ENCODE measurements at places on chromosomes 3 and 15. TPM values are rescaled to one million over a fixed set of nuclear protein-coding genes. Genes with fewer than 3 reads are reported as not detected.
A peak's percentile ranks its signal among the peaks of the same experiment; 100 is the strongest.

PIERCE2 gene
- 0.85 TPM for total RNA-seq

HRG gene
- total RNA-seq: not detected

TRH gene
- total RNA-seq: not detected

CADPS gene
- total RNA-seq: not detected

MAP6D1 gene
- 3.0 TPM for total RNA-seq

EPHB3 gene
- total RNA-seq: under 0.01 TPM

INTS14 gene
- 48.4 TPM for total RNA-seq

- DNase-seq: no peak
These were observed 168.4 kb downstream of the LPP start for GRCh38 chr3:188322135-188322887.

DNA sequence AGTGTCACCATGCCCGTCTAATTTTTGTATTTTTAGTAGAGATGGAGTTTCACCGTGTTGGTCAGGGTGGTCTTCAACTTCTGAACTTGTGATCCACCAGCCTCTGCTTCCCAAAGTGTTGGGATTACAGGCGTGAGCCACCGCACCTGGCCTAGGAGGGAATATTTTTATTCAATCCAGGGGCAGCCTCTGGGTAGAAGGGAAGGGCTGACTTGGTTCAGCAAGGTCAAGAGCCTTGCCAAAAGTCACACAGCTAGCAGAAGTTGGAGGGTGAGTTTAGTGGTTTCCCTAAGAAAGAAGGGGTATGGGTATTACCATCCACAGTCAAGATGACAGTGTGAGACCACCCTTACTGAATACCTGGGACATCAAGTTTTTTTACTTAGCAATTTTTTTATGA lies 4.9 kb upstream of the AEN start:
- DNase-seq: no peak

GRCh38 chr3:106204160-106204868 lies 335.5 kb upstream of the CBLB start:
- DNase-seq: no peak

GRCh38 chr3:153631664-153632063 lies 469.6 kb downstream of the RAP2B start:
- no peak for DNase-seq

DNA sequence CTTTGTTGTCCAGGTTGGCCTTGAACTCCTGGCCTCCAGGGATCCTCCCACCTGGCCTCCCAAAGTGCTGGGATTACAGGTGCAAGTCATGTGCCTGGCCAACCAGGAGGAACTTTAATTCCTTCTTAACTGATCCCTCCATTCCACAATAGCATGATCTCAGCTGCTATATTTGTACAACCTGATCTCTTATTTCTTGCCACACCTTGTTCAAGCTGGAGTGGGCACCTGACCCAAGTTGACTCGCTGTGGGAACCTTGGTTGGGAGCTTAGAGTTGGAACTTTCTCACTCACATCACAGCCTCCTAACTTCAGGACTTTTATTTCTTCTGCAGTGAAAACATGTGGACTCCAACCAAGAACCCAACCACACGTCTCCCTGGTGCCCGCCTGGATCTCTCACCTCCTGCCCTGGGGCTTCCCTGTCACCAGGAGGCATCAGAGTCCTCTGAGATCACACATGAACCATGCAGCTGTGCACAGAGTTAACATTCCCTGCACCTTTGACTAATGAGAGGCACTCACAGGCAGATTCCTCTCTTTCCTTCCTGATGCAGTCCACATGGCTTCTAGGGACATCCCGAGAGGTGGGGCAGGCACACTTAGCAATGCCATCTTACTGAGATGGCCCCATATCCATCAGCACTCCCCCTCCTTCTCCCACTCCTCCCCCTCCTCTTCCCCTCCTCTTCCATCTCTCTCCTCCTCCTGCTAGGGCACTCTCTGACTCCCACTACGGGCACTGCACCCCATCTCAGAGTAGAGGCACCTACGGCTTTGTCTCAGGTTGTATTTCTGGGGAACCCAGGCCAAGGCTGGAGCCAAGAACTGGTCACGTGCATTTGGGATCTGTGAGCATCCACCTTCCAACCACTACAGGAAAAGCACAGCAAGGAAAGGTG lies 9.7 kb upstream of the CYFIP1 start:
- DNase-seq: no peak

DNA sequence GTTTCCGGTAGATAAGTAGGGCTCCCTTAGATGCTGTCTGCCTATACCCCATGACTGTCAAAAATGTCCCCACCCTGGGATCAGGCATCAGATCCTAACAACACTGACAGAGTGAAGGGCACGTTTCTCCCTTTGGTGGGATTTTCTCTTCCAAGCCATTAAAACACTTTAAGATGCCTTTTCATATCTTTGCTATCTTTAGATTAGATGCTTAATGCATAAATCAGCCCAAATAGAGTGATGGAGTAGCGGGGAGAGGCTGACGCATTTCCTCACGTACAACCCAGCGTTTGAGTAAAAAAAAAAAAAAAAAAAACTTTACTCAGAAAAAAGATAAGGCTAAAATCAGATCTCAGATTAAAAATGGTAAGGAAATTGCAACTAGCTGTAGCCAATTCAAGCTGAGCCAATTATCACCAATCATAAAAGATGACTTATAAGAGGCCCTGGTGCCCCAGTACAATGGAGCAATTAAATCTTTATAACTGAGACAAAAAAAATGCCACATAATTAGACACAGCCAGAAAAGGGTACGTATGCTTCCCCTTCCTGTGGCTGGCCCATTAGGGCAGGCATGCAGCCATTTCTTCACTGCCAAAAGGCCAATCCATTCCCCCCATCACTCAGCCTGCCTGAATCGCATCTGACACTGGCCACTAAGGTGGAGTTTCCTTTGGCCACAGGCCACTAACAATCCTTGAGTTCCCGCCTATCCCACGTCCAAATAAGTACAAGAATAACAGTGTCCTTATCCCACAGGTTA lies 45.0 kb downstream of the RFTN1 start:
- peak; percentile 68 for DNase-seq

GRCh38 chr3:9777694-9778021 lies 7.9 kb upstream of the CAMK1 start:
- no peak for DNase-seq

GRCh38 chr15:26807517-26808427 lies 34.9 kb upstream of the GABRB3 start:
- DNase-seq: no peak

- no peak for DNase-seq
These were observed 105.9 kb downstream of the MOBP start for GRCh38 chr3:39573392-39573791.

DNA sequence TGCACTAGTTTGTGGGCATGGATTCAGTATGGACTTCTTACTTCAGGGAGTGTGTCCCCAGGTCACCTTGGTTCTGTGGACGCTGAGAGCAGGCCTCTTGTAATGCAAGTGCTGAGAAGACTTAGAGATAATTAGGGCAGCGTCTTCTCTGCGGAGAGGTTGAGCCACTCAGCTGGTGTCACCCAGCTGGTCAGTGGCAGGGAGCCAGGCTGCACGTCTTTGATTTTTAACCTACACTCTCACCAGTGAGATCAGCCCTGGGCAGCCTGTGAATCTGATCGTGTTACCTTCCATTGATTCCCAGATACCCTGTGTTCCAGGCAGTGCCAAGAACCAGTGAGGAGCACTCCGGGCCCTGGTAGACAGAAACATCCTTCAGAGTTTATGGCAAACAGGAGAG lies 92.6 kb downstream of the SLCO3A1 start:
- DNase-seq: no peak

- no peak for DNase-seq
These were observed 258.6 kb downstream of the KLF13 start for GRCh38 chr15:31585240-31585639.

- DNase-seq: peak; percentile 41
These were observed 9.2 kb downstream of the EIF3J start for GRCh38 chr15:44545913-44546802.

- DNase-seq: no peak
These were observed 29.7 kb downstream of the EPHB1 start for GRCh38 chr3:134824791-134825190.

DNA sequence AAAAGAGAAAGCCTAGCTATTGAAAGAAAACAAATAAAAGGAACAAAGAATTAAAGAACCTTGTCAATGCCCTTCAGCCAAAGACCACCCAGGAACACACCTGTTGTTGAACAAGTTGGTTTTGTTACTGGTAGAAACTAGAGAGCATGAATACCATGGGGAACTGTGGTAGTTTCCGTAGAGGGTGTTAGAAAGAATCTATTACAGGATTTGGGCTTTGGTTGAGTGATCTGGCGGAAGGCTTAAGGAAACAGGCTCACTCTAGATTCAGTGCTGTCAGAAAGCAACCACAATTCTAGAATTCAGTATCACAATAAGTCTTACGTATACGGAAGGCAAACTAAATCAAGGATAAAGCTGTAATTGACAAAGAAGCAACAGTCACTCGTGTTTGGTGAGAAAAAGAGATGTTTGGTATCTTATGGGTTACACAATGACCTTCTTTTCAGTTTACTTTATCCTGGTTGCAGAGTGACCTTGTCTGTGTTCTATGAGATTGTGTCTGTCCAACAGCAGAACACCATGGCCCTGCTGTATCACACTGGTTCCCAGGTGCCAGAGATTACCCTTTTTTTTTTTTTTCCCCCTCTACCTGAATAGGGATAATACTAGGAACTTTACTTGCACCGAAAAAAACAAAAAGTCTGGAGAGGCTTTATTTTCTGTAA lies 265.9 kb downstream of the SHQ1 start:
- DNase-seq: no peak

DNA sequence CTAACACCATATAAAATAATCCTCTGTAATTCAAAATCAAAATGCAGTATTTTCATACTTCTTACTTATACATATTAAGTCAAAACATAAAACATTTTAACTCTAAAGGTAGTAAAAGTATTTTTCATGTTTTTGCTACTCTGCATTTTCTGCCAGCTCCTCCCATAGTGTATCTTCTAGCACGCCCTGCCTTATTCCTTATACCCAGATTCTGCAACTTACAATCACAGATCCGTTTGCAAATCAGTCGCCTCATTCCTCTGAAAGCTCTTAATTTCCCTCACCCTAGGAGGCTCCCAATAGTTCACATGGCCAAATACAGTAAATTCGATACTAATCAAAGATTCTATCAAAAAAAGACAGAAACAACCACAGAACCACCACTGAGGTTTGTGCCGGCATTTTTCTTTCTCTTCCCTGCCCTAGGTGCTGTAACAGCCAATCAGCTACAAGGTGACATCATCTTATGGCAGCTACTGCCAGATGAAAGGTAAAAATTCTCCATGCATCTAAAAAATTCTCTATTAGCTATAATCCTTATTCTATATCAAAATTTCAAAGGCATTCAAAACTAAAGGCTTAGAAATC lies 72.9 kb downstream of the CLASP2 start:
- peak; percentile 57 for DNase-seq

- no peak for DNase-seq
These were observed 4.7 kb upstream of the GCSAM start for GRCh38 chr3:112137781-112138180.

- DNase-seq: peak; percentile 74
These were observed 14.0 kb upstream of the LARP6 start for GRCh38 chr15:70867911-70868467.

DNA sequence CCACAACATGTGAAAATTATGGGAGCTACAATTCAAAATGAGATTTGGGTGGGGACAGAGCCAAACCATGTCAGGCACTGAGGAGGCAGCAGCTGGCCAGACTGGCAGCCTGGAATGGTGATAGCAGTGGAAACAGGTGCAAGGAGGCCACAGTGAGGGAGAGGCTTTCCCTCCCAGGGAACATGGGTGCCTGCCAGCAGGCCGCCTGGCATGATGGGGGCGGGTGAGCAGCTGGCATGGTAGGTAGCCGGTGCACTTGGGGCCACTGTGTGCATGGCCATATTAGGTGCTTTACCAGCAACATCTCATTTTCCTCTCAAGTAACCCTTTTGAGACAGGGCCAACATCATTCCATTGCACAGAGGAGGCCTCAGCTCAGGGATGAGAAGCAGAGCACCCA lies 18.3 kb upstream of the MRPS22 start:
- DNase-seq: no peak

DNA sequence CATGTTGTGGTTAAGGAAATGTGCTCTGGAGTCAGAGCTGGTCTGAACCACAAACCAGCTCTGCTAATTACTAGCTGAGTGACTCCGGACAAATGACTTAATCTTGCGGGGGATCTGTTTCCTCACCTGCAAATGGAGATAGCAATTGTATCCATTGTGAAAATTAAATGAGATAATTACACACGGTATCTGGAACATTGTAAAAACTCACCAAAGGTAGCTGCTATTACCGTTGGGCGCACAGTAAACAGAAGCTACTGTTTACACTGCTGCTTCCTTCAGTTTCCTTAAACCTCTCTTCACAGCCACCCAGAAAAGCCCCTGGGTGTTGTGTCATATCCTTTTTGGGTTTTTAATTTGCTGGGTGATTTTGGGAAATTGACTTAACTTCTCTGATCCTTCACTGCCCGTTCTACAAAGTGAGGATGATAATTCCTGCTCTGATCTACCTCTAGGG lies 107.8 kb downstream of the MEGF11 start:
- no peak for DNase-seq
